ENCODE measurements at places on chromosomes 3 and 15.
A peak's percentile ranks its signal among the peaks of the same experiment; 100 is the strongest.

DNA sequence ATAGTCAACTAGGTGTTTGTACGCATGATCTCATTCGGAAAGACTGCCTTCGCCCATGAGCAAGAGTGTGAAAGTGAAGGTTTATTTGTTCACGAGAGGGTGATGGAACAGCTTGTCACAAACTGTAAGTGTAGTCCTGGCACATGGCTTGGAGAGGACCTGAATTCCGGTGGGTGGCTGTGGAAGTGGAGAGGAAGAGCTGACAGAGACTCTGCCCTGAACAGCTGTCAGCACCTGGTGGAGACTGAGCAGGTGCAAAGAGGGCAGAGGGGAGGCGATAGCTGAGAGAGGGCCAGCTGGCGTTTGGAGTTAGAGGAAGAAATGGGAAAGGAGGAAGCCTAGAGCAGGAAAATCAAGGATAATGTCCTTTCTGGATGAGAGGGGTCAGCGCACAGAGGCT is 155.7 kb downstream of the EEFSEC start:
- no peak for DNase-seq

GRCh38 chr3:45590822-45591546 is 3.6 kb upstream of the LIMD1 start:
- no peak for DNase-seq

DNA sequence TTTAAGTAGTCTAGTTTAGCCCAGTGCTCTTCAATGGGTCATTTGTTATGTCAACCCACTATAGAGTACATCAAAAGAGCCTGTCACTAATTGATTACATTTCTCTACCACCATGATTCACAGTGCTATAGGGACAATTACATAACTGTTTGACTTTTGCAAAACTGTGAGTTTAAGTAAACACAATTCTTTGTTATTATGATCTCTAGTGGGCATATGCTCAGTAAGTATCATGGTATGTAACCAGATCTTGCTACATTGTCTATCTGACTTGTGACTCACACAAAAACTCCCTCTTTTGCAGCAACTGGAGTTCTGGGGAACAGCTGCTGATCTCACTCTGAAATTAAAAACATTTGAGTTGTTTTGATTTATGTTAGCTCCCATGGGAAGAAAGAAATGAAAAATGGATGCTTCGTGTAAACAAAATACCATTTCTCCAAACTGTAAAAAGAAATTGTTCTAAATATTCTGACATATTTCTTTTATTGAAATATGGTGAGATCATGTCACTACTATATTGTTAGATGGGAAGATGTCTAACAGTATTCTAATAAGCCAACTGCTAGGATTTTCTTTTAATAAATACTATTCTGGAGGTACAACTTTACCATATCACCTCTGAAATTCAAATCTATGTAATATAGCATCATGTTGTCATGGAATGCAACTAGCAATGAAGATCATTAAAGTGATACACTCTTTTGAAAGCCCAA is 470.4 kb downstream of the ROBO1 start:
- peak; percentile 90 for DNase-seq

- no peak for DNase-seq
Observed at GRCh38 chr3:174767406-174767805, 91.7 kb upstream of the NAALADL2 start.

DNA sequence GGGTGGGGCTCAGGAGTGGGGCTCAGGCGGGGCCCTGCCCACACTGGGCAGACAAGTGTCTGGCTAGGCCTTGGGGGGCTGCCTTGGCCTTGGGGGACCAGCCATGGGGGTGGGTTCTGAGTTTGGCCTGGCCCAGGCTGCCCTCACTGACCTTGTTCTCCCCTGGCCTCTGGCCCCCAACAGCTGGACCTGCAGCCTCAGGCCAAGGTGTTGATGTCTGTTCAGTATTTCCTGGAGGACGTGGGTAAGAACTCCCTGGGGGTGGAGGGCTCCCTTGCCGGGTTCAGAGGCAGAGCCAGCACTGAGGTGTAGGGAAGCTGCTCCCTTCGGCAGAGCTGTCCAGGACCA is 20.0 kb downstream of the PRKCD start:
- no peak for DNase-seq

DNA sequence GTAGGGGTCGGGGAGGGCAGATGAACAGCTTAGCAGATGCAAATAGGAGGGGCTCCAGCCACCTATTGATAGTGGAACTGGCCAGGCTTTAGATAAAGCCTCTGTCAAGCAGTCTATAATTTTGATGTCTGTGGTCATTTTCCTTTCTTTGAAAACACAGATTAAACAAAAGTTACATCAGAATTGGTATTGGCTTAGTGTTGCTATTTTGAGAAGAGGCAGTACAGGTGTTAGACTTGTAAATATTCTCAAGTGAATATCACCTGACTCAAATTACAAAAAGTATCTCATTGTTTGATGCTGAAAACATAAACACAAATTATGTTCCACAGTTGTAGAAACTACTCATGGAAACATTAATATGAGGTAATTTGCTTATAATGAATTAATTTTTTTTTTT is 18.1 kb downstream of the GHRL start:
- DNase-seq: no peak

GRCh38 chr15:75211436-75212199 is 9.9 kb downstream of the C15orf39 start:
- peak; percentile 27 for DNase-seq

DNA sequence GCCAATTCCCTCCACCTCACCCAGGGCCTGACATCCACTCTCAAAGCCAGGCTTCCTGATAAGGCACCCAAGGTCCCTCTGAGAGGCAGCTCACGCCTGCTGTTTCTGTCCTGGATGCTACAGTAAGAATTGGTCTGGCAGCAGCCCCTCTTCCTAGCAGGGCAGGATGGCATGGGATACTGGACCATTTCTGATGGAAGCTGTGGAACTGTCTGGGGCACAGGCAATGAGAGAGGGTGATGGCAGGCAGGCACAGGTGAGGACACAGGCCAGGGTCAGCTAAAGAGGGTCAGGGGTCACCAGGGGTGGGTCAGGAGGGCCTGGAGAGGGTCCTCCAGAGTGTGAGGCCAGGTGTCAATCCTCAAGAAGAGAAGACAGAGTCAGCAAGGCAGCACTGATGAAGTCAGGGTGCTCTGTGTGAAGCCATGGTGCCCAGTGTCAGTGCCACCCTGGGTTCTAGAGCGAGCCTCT is 41.9 kb upstream of the SLC41A3 start:
- no peak for DNase-seq

GRCh38 chr15:94287794-94288246 is 56.5 kb downstream of the MCTP2 start:
- no peak for DNase-seq

GRCh38 chr3:161474741-161475140 is 21.9 kb upstream of the OTOL1 start:
- no peak for DNase-seq

DNA sequence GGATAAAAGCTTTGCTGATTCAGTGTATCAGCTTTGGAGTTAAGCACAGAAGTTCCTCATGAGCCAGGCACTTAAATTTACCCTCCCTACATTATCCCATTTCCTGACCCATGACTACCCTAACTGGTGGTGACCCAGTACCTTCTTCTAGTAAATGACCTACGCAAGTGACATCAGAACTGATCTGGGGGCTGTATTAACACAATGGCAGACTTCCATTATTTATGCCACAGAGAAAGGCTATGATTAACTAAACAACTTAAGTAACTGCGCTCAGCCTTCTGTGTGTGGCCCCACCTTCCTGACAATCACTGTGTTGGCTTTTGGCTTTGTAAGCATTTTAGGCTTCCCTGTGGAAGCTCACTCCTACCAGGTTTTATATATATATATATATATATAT is 1.9 kb downstream of the MB21D2 start:
- DNase-seq: peak; percentile 18

DNA sequence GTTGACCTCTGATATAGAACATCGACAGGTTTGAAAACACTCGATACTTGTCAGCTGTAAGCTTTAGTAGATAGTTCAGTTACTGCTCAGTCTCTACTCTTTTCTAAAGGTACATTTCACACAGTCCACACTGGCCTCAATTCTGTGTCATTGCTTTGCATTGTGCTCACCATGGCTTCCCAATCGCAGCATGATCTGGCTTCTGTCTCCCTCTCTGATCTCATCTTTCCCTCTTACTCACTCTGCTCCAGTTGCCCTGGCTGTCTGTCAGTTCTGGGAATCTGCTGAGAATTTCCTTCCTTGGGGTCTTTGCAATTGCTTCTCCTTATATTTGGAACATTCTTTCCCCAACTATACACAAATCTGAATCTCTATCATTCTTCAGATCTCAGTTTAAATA is 80.6 kb downstream of the GTF2E1 start:
- DNase-seq: peak; percentile 15

- no peak for DNase-seq
Observed at GRCh38 chr3:194676471-194676870, 4.5 kb upstream of the LSG1 start.

DNA sequence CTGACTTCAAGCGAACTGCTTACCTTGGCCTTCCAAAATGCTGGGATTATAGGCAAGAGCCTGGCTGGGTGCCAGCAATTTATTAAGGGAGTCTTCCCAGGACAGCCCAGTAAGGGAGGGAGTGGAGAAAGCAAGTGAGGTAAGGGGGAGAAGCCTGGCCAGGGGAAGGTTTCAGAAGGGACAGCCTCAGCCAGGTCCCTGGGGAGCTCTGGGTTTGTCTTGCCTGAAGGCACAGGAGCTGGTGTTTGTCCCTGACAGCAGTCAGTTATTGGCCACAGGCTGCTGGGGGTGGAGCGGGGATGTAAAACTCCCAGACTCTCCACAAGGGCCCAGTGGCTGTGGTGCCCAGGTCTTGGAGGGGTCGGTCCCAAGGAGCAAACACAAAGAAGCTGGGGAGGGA is 33.0 kb upstream of the CDCP1 start:
- no peak for DNase-seq

DNA sequence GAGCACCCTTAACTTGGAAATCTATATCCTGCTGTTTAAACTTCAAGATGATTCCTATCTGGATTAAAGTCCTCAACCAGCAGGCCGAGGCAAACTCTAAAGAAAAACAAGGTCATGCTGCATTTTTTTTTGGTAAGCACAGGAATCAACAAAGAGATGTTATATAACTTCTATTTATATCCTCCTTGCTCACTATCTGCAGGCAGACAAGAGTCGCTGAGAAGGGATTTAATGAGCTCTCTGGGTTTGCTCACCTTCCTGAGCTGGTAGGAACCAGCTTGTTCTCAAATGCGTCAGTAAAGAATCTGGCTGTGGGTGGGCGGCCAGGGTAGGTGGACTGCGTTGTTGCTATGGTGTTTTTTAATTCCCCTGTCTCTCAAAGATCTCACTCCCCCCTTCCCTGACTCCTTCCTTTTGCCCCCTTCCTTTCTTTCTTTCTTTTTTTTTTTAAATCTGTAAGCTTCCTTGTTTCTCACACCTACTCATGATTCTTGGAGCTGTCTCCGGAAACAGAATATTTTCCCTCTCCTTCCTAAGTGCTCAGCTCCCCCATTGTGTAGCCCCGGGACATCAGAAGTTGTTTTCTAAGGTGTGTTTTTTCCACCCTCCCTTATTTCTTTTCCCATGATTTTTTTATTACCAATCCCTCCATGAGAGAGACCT is 228.8 kb upstream of the BHLHE40 start:
- DNase-seq: peak; percentile 44

DNA sequence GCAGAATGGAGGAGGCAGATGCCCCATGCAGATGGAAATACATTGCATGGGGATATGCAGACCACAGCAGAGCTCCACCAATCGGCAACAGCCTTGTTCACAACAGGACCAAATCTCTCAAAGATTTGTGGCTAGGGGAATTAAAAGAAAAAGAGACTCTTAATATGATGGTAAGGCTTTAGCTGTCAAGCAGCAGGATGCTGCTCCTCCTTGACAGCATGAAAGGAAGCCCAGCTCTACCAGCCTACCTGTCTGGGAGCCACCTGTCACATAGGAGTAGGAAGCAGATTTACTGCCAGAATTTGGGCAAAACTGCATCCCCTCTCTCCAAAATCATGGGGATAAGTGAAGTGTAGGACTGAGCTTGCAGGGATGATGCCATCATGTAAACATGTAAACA is 769.6 kb upstream of the ARPP21 start:
- no peak for DNase-seq

DNA sequence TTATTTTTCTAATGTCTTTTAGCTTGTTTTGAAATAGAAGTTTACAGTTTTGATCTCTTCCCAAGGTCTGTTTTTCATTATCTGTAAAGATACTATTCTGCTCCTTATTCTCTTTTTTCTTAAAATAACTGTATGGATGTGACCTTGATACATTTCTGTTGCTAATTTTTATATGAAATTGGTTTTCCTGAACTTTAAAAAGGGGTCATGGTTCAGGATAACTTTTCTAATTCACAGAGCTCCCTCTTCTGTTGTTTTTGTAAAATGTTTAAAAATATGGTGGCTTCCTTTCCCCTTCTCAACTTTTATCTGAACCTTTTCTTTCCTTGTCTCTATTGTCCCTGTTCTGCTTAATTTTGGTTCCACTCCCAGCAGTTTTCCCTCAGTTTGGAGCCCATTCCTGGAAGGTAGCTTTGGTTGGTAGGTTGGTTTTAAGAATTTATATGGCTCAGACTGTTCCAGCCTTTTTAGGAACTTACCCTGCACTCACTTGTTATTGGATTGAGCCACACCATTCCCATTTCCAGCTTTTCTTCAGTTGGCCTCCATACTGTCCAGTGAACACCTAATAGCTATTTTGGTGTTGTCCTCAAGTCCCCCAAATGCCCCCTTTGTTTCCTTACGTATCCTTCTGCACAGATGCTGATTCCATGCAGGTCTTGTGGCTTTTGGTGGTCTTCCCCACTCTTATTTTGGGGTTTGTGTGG is 70.3 kb downstream of the SLMAP start:
- DNase-seq: no peak

- DNase-seq: no peak
Observed at GRCh38 chr15:77327168-77327567, 92.7 kb downstream of the PEAK1 start.

- peak; percentile 46 for DNase-seq
Observed at GRCh38 chr15:67575039-67575502, 32.6 kb downstream of the MAP2K5 start.

DNA sequence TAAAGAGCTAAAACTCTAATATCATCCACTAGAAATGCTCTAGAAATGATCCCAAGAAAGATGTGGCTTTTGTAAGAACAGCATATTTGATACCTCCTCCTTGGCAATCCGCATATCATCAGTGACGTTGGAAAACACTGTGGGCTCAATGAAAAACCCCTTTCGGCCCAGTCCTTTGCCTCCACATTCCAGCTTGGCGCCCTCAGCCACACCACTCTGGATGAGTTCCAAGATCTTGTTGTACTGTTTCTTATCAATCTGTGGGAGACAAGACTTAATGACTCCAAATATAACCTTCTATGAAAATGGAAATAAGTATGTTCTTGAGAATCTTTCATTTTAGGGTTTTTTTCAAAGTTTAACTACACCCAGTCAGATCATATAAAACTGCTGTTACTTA is 103.6 kb downstream of the ALDH1A2 start:
- no peak for DNase-seq
